ENCODE measurements at places on chromosomes 11 and 22.

GRCh38 chr22:20672082-20672424 is 101.9 kb upstream of the SERPIND1 start:
- DNase-seq: no peak

DNA sequence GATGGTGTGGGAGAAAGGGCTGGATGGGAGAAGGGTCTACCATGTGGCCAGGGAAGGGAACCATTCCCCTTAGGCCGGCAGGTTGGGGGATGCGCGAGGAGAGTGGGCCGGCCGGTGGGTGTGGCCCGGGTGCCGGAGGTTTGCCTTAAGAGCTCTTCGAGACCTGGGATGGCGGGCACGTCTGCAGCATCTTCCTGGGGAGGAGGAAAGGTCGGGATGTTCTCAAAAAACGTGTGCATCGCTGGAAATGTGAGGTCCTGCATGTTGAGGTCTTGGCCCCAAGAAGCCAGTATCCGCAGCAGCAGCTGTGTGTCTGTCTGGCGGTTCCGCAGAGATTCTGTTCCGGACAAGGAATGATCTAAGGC is 1.4 kb downstream of the NAV2 start:
- DNase-seq: no peak

DNA sequence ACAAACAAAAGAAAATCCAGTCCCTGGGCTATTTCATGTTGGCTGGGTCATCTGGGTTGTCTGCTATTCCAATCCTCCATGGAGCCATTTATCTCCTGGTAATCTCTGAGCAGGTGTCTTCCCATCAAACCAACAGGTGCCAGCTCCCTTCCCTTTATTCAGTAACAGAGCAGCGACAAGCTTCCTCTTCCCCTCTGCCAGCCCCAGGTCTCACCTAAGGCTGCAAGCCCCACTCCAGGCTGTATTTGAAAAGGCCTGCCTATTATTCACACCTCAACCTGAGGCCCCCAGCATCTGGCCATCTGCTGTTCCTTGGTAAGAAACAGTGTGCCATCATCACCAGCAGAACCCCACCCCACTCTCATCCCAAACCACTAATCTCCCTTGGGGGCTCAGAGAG is 436.2 kb downstream of the BUD13 start:
- no peak for DNase-seq

DNA sequence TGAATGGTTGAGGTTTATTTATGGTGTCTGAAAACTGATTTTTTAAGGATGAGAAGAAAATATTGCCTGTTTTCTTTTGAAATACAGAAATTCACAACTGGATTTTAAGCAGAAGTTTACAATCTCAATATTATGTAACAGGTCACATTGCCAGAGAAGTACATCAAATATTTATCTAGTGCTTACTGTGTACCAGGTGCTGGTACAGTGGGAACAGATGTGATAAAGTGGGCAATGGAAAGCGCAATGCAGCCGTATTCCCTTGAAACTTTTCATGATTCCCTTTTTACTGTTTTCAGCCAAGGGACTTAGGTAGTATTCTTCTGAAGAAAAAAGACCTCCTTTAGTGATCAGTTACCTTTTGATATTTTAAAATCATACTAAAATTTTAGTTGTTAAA is 49.6 kb downstream of the TTC17 start:
- no peak for DNase-seq

DNA sequence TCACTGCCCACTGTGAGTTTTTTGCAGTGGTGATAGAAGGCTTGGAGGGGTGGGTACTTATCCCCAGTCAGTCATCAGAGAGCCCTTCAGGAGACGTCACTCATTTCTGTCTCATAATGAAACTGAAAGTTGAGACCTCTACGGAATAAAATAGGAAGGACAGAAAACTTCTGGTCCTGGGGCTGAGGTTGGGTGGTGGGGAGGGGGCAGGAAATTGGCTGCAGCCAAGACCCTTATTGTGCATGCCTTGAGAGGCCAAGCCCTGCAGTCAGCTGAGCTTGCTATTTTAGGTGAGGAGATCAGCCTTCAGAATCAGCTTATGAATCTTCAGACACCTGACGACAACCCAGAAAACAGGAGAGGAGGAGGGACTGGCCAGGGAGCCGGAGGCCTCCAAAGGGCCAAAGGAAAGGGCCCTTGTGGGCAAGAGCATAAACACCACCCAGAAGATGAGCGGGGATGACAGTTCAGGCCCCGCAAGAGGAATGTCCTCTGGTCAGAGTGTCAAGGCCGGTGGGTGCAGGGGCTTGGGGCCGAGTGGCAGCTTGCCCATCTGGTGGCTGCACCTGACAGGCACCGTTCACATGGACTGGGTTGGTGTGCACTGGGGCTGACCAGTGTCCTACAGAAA is 17.9 kb upstream of the ADA2 start:
- DNase-seq: no peak

- DNase-seq: no peak
Observed at GRCh38 chr11:17391493-17392355, 3.3 kb upstream of the KCNJ11 start.

DNA sequence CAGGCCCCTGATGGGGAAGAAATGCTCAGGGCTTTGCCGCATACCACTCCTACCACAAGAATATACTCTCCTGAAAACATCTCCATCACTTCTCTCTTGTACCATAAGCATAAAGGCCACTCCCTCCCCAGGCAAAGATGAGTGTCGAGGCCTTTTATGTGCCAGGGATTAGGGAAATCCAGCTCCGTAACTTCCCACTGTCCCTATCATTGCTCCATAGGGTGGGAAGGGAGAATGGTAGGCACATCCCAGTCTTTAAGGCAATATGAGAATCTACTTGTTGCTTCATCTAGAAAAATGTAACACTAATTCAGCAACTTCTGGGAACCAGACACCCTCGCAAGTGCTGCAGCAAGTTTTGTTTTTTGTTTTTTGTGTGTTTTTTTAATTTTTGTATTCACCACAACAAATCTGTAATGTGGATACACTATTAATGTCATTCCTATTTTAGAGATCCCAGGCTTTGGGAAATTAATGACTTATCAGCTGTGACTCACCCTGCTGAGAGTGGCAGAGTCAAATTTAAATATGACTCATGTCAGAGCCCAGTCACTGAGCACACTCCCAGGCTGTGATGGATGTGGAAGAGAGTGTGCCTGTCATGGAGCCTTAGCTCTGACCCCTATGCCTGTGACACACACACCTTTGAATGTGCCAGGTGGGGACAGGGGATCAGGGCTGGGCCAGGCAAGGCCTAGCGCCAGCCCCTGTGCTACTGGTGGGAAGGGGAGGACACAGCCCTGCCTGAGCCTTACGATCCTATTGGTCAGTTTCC is 23.4 kb downstream of the PANX1 start:
- DNase-seq: no peak

- DNase-seq: no peak
Observed at GRCh38 chr11:85118151-85118550, 509.0 kb downstream of the DLG2 start.

GRCh38 chr11:132030896-132031295 is 660.5 kb downstream of the NTM start:
- DNase-seq: no peak

DNA sequence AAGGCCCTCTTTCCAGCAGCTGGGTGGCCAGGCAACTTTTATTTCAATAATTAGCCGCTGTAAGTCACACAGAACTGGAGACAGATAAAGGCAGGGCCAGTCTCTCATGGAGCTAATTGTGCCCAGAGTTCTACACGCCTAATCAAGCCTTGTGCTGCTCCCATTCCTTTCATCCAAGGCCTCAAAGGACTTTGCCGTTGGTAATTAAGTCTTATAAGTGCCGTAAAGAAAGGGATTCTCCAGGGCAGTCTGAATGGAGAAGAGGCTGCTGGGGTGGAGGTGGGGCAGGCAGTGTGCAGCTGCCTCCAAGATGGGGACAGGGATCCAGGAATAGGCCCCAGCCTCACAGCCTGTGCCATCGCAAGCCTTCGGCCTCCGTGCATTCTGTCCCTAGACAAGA is 357.9 kb downstream of the TENM4 start:
- DNase-seq: no peak

GRCh38 chr11:64971421-64972233 is at the start of gene MAJIN:
Gene MAJIN, minus strand, starts transcription at chr11:64972108. Its CDS starts 12,703 bp downstream, at chr11:64959405.
- peak; percentile 47 for DNase-seq

DNA sequence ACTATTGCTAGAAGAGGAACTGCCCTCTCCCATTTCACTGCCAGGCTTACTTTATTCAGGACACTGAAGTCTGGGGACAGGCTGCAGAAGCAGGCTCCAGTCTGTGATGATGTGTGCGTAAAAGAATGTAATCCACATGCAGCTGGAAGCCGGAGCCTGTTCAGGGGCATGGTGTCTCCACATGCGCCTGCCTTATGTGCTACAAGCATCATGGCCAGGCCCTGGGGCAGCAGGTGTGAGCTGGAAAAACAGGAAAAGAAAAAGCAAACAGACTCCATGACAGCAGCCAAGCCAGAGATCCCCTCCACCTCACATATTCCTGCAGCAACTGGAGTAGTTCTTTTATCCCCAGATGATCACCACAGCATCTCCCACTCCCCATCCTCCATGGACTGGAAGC is 33.4 kb downstream of the ARFGAP2 start:
- DNase-seq: peak; percentile 48

GRCh38 chr11:99634581-99634980 is 613.8 kb downstream of the CNTN5 start:
- DNase-seq: no peak

DNA sequence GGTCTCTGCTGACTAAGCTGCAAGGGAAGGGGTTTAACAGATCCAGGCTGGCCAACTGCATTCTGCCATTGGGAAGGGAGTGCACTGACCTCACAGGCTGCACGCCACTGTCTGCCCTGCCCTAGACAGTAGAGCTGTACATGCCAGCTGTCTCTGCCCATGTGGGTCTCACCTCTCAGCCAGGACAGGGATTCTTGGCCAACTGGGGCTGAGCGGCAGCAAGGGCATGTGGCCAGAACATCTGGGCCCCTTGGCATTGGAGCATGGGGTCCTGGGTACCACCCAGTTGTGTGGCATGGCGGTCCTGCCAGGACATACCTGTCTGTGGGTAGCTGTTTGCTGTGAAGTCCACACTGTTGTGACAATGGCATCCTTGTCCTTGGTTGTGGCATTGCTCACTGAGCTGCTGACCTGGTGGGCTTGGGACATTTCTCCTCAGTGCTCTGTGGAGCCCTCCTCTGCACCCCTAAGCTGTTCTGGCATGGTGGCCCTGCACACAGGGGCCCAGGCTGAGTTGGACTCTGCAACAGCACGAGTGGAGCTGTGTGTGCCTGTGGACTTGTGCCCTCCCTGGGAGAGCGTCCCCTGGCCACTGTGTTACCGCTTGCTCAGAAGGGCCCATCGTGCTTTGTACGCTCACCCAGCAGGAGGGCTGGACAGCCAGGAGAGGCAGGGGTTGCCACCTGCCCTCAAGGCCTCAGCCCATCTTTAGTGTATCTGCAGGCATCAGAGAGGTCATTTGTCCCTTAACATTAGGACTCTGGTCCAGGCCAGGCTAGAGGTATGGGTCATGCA is 46.7 kb downstream of the MED15 start:
- no peak for DNase-seq

DNA sequence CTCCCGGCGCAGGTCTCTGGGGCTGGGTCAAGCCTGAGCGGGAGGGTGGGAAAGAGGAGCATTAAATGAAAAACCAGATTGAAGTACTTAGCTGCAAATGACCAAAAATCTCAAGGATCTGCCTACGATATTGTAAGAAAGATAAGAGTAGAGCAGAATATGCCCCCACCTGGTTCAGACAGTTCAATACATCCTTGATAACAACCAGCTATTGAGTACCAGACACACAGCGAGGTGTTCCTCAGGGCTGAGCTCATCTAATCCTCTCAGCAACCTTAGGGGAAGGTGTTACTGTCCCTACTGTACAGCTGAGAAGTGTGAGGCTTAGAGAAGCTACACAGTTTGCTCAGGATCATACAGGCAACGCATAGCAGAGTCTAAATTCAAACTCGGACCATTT is 27.4 kb upstream of the HMGXB4 start:
- DNase-seq: no peak

GRCh38 chr11:117618302-117618981 is 178.6 kb downstream of the DSCAML1 start:
- no peak for DNase-seq

DNA sequence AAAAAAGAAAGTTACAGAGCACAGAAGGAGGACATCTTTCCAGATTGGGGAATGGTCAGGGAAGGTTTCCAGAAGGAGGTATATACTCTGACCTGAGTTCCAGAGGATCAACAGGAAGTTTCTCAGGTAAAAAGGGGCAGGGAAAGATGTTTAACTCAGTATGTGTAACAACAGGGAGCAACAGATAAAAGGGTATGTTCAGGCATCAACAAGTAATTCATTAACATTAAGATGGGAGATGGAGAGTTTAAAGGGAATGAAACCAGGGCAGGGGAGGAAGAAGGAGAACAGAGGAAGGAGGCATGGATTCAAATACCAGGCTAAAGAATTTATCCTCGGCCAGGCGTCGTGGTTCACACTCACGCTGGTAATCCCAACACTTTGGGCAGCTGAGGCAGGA is 2.5 kb upstream of the DENND5A start:
- DNase-seq: no peak

All from fibroblast of skin of left biceps (primary cell).